NCI-H82 (cell line): ENCODE measurements at places on chromosomes 1 and 21.

GRCh38 chr1:246343251-246343650, 163.8 kb downstream of the SMYD3 start:
- no peak for DNase-seq

- no peak for DNase-seq
Observed at GRCh38 chr1:41673378-41673777, 188.9 kb upstream of the EDN2 start.

DNA sequence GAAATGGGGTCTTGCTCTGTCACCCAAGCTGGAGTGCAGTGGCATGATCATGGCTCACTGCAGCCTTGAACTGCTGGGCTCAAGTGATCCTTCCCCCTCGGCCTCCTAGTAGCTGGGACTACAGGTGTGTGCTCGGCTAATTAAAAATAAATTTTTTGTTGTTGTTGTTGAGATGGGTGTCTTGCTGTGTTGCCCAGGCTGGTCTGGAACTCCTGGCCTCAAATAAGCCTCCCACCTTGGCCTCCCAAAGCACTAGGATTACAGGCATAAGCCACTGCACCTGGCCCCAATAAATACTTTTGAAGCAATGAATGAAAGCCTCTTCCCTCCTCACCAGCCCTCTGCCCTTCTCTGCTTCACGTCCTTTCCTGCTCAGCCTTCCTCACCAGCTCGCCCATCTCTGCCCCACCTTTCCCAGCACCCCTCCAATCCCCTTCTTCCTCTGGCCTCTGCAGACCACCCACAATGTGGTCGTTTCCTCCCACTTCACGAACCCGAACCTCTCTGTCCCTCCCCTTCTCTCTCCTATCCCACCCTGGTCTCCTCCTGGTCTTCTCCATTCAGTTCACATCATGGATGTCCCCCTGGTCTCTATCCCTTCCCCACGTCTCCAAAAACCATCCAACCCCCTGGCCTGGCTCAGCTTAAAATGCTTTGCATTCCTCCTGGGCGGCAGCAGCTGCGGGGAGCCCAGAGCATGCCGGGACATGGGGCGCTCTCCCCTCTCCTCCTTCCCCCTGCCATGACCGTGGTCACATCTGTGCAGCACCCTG, 38.4 kb downstream of the RAP1GAP start:
- peak; percentile 29 for DNase-seq

DNA sequence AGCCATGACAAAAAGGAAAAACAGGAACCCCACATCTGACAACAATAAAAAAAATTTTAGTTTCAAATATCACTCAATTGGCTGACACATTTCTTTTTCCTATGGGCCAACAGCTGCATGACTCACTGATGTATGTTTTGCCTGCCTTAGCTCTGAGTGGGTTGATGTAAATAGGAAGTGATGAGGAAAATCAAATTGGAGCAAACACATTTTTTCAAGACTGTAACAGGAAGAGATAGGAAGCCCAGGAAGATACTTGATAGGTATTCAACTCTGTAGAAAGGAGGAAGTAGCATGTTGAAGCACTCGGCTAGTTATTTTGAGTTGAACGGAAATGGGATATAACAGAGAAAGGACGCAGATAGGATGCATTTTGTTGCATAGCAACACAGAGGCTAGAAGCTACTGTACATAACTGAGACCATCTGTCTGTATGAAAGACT, 168.0 kb upstream of the NR5A2 start:
- no peak for DNase-seq

DNA sequence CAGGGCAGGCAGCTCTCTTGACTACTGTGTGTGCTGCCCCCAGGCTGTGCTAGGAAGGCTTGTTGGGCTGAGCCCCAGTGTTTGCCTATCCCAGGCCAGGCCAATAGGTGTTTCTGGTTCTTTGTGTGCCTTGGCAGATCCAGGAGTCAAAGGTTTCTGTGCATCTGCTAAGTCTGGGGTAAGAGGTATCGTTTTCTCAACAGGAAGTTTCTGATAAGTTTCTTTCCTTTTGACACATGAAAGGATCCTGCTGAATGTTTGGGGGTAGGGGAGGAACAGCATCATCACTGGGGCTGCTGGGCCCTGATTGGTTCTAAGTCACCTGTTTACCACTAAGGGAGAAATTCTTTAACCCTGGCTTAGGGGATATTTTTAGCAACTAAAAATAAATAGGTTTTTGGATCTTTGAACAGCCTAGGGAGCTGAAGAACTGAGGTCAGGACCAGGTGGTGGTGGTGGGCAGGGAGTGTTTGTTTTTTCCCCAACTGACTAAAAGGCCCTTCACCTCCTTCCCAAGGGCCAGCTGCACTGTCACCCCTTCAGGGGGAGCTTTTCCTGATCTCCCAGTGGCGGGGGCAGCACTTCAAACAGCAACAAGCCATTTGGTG, 85.1 kb downstream of the KCNN3 start:
- DNase-seq: no peak

GRCh38 chr1:226394462-226394861, 13.4 kb downstream of the PARP1 start:
- DNase-seq: no peak

DNA sequence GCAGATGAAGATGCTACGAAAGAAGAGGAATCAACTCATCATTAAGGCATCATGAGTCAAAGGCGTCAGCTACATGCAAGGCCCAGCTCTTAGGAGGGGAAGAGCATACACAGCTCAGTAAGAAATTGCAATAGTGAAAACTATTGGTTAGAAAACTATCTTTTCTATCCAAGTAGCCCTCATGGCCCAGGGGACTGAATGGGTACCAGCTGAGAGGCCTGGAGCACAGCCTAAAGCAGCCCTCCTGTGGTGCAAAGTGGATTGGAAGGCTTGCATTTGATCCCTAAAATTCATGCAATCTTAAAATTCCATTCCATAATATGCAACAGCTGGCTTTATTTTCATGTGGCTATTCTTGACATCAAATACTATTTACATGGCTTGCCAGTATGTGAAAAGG, 251.8 kb upstream of the USP24 start:
- DNase-seq: no peak

DNA sequence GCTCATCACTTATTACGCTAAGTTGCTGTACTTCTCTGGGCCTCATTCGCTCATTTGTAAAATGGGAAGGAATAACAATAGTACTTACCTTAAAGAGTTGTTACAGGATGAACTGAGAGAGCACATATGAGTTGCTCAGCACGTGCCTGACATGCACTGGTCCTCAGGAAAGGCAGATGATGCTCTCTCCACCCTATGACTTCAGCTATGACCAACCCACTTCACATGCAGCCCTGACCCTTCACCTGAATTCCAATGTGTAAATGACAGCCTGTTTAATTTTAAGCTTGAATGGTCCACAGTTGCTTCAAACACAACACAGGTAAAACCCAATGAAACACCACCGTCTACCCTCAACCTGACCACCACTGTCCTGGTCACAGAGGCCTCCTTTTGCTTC, 32.9 kb downstream of the GADD45A start:
- DNase-seq: no peak

DNA sequence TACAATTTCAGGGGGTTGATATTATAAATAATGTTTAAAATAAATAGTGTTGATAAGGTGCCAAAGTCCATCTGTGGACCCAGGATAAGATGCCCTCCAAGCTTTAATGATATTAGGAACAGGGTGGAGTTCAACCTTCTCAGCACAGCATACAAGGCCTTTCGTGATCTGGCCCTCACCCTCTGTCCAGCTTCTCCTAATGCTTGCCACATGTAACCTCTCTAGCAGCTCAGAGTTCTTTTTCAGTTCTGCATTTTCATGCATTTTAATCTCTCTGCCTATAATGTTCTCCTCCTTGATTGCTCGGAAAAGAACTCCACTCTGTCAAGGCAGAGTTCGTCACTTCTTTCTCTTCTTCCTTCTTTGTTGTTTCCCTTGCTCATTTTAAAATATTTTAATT, 21.4 kb upstream of the SMAP2 start:
- no peak for DNase-seq

DNA sequence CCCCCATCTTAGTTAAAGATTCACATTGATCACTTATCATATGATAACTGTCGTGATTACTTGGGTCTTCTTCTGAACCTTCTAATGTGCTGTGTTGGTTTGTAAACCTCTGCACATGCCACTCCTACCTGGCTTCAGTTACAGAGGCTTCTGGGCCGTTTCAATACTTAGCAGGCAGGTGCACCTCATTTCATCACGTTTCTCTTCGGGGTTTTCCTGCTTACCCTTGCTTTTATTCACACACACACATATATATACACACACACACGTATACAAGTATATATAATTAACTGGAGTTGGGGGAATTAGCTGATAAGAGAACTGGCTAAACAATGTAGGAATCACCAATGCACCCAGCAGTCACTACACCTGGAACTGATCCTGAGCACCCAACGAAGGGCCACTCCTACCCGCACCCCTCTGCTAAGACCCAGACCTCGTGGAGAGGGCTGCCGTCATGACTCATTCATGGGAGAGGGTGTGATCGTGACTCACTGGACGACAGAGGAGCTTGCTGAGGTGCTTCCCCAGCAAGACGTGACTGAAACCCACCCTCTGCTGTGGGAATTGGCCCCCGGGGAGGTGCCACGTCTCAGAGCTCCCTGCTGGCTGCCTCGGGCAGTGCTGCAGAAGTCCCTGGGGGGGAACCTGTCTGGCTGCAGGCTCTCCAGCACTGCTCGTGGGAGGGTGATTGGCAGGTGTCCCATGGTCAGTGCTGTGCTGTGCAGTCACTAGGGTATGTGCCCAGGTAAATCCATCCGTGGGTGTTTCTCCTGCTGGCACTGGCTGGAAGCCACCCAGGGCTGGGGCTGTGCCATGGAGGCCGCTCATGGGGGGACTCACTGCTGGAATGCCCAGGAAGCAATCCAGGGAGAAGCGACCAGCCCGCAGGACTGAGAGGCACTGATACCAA, 166.6 kb downstream of the DYRK1A start:
- DNase-seq: no peak

DNA sequence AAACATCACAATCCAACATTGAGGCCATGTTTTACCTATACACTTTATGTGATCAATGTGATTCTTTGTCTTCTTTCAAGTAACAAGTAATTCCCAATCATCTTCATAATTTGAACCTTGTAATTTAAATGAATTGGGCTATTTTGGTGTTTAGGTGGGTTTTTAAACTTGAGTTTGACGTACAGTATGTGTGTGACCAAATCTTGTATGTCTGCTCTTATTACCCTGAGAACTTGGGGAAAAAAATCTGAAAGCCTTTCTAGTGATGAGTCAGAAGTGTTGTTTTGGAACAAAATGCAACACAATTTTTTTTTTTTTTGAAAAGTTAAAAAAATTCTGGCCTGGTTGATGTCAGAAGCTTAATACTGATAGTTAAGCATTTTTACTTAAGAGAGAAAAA, 68.5 kb downstream of the HHAT start:
- no peak for DNase-seq

- no peak for DNase-seq
Observed at GRCh38 chr1:1680031-1680911, 12.3 kb downstream of the SLC35E2B start.

GRCh38 chr1:151832318-151832980, 847 bp upstream of the RORC start:
- no peak for DNase-seq

- no peak for DNase-seq
Observed at GRCh38 chr1:201331166-201331565, 46.3 kb downstream of the TNNT2 start.

GRCh38 chr1:84892705-84893618, at the start of gene LPAR3:
TSS of gene LPAR3 (minus strand) at chr1:84893206. CDS start at chr1:84866120, 27,086 bp downstream.
- peak; percentile 87 for DNase-seq

DNA sequence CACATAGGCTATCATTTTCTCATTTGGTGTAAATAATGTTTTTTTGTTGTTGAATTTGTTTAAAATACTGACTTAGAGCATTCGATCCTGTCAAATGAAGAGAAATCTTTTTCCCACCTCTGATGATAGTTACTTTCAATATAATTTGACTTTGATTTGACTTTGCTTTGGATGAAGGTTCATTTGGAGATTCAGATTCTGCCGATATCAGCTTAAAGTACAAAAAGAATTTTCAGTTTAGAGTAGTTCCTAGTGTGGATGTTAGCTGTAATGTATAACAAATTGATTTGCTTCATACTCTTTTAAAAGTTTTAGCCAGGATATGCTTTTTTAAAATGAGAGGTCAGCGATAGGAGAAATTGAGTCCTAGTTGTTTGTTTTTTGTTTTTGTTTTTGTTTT, 9.9 kb downstream of the STX12 start:
- DNase-seq: no peak

- DNase-seq: no peak
Observed at GRCh38 chr1:233908092-233908491, 3.6 kb downstream of the SLC35F3 start.

GRCh38 chr1:47437447-47438164, at the start of gene FOXD2:
TSS of gene FOXD2 (plus strand) at chr1:47438044. CDS start at chr1:47438136, 92 bp downstream.
- DNase-seq: peak; percentile 95

- no peak for DNase-seq
Observed at GRCh38 chr21:34825101-34825500, 156.3 kb downstream of the CLIC6 start.

DNA sequence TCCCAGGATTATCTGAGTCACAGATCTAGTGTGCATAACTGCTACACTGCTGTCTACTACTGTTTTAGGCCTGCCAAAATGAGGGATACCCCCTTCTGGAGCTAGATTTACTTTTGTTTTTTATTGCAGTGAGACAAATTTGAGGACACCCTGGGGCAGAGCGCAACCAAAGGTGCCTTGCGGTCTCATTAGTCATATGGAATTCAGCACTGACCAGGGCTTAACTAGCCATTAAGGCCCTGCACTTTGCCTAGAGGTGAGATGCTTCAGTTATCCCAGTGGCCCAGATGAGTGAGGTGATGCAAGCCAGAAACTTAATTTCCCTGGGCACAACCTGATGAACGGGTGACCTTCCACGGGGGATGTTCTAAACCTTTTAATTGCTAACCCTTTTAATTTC, 998 bp upstream of the SPAG17 start:
- no peak for DNase-seq

GRCh38 chr1:153573351-153573750, 7.7 kb upstream of the S100A2 start:
- peak; percentile 64 for DNase-seq

- DNase-seq: no peak
Observed at GRCh38 chr1:58109646-58110200, 436.8 kb downstream of the OMA1 start.

DNA sequence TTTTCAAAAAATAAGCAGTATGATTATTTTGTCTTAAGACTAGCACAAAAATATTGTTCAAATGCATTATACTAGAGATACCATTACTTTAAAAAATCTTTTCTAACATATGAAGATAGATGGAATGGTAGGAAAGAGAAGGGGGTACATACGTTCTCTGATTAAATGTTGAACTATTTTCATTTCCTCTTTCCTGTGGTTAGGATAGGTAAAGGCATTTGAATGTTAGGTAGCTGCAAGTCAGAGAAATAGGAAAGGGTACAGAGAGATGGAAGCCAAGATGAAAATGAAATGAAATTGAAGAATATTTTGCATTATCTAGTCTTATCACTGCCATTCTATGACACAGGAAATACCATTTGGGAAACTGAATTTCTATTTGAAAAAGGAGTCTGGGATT, 28.3 kb downstream of the TLCD4 start:
- no peak for DNase-seq

GRCh38 chr21:46363698-46364097, 39.7 kb downstream of the PCNT start:
- DNase-seq: no peak

- DNase-seq: no peak
Observed at GRCh38 chr1:24048205-24048869, 63.6 kb downstream of the MYOM3 start.
